ENCODE measurements at places on chromosomes 3 and 15.

- no peak for DNase-seq
These were observed 59.4 kb downstream of the WNT5A start for GRCh38 chr3:55427739-55428138.

- DNase-seq: no peak
These were observed 67.9 kb downstream of the ULK4 start for GRCh38 chr3:41893977-41894376.

- DNase-seq: no peak
These were observed 6.9 kb downstream of the LRRC2 start for GRCh38 chr3:46559091-46559704.

- no peak for DNase-seq
These were observed 30.9 kb upstream of the ZNF148 start for GRCh38 chr3:125406070-125406469.

- no peak for DNase-seq
These were observed 130.8 kb downstream of the NEO1 start for GRCh38 chr15:73183071-73183470.

GRCh38 chr3:132984181-132984580, 54.0 kb upstream of the TMEM108 start:
- DNase-seq: no peak

DNA sequence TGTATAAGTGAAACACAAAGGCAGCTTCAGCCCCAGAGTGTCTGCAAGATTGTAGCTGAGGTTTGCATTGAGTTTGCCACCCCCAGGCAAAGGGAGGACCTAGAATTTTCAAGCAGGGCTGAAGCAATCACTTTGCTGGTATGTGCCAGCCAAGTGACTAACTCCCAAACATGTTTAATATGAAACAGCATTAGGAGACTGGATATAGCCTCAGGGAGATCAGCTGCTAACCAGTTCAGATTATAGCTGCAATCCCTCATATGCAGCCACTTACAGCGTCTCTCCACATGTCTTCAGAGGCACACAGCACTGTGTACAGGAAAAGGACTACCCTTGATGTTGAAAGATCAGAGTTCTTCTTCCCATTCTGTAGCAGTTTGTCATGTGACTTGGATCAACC, 38.4 kb upstream of the PPP2R3A start:
- DNase-seq: no peak

DNA sequence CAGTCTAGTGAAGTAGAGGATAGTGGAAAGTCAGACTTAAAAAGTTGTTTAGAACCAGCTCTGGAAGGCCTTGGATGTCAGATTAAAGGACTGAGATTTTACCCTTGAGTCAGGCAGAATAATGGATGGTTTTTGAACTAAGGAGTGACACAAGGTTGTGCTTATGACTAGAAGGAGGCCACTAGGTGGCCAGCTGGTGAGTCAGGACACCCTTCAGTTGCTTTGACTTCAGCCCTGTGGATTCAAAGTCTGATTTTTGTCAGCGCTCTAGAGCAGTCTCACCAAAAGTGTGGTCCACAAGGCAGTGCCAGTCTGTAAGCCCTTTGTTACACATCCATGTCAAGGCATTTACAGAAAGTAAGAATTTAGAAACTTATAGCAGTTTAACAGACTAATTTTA, 3.8 kb upstream of the GABPB1 start:
- no peak for DNase-seq

- DNase-seq: no peak
These were observed 31.4 kb downstream of the COL6A6 start for GRCh38 chr3:130548356-130548755.

GRCh38 chr3:171672538-171672937, 137.7 kb downstream of the PLD1 start:
- no peak for DNase-seq

- no peak for DNase-seq
These were observed 249.9 kb downstream of the CACNA2D3 start for GRCh38 chr3:54372232-54372631.

DNA sequence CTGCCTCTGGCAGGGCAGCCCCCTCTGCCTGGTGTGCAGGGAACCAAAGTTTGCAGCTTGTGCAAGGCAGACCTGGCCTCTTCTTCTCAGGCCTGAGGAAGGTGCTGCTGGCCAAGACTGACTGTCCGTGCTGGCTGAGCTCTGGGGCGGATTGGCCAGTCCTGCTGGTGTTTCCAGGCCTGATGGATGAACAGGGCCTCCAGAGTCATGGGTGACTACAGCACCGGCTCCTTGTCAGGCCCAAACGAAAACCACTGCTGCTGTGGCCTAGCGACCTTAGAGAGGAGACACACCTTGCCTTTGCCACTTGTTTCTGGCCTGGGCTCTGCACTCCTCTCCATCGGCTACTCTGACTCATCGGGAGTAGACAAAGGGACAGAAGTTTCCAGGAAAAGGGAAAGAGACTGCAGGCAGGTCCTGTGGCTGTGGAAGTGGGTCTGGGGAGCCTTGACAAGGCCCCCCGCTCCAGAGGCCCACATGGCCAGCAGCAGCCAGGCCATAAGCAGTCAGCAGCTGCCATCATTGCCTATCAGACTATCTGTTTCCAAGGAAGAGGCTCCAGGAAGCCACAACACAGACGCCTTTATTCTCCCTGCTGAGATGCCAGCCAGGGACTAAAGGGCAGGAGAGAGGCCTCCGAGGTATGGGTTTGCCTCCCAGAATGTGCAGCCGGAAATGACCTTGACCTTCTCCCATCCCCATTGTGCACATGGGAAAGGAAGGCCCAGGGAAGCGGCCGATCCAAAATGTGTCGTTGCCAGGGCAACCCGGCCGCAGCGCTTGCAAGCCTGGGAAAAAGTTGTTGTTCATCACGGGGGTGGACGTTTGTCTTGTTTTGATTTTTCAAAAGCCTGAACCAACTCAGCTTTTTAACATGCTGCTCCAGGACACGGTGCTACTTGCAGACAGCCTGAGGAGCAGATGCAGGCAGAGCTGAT, 160.5 kb downstream of the CHSY1 start:
- DNase-seq: no peak

GRCh38 chr3:32184187-32184730, 54.2 kb upstream of the CMTM8 start:
- DNase-seq: no peak

- DNase-seq: no peak
These were observed 40.9 kb downstream of the ONECUT1 start for GRCh38 chr15:52749258-52749657.

DNA sequence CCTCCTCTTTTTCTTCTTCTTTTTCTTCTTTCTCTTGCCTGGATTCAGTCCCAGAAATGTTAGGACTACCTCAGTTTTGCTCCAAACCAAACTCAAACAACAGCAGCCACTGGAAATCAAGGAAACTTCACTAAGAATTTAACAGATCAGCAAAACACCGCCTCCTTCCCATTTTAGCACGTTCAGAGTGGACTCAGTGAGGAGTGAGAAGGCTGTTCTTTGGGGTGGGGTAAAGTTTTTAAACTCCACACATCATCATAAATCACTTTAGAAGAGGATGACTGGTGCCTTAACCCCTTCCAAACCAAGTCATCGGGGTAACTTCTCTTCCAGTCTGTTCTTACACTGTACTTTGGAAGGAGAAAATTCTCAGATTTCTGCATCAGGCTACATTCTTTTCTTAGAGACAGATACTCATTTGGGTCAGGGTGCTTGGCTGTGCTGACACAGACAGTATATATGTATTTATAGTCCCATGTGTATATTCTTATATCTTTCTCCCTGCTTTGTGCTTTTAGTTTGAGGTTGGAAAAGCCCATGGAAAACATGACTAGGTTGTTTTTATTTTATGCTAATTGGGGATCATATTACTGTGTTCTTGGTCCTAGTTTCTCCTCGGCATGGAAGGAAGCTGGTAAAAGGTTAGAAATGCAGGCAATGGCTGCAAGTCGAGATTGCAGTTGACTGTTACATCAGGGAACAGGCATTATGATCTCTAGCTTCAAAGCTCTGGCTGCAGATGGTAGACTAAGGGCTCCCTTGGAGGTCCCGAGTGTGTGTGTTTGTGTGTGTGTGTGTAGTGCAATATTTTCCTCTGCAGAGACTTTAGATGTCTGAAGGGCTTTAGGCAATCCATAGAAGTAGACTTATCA, at the start of gene CCDC80:
Gene CCDC80 (minus strand): TSS at position 214 of the 872 bp plus-strand sequence. CDS start 1,238 bp downstream, outside the sequence.
- DNase-seq: no peak

DNA sequence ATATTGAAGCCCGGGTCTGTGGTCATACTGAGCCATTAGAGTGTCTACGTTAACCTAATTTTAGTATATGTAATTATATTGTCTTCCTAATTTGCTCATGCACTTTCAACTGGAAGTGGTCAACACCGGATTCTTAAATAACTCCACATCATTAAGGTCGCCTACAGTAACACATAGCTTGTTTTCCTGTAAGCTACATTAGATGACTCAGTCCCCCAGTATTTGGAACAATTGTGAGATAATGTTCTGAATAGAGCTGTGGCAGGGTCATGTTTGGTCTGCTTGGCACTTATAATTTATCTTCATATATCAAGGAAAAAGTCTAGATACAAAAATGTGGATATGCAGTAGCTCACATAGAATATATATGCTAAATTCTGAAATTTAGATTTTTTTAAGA, 486.2 kb downstream of the IGSF11 start:
- no peak for DNase-seq

DNA sequence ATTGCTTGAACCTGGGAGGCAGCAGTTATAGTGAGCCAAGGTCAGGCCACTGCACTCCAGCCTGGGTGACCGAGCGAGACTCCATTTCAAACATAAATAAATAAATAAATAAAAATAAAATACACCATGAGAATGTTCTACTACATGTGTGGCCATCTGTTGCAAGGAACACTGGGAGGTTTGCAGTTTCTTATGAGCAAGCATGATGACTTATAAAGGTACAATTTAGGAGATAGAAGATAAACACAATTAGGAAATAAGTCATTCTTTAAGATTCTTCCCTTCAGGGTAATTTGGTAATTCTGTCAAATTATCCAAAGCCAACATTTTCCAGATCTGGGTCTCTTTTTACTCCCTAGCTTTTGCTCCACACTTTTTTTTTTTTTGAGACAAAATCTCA, 13.4 kb downstream of the HTR3C start:
- DNase-seq: no peak

GRCh38 chr3:118802325-118803095, 232.1 kb downstream of the IGSF11 start:
- no peak for DNase-seq

DNA sequence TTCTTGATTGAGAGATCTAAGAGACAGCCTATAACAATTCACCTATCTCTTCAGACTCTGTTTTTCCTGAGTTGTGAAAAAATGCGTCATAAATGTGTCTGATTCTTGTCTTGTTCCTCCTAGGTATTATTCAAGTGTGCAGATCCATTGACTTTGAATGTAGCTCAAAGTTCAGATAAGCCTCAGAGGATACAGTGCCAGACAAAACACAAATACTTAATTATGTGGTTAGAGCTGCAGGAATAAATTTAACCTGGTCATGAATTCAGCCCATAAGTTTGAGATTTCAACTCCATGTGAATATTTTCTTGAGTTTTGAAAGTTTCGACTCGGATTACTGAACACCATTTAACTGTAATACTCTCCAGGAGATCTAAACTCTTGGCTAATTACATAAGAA, 174.0 kb downstream of the ECT2 start:
- no peak for DNase-seq

GRCh38 chr3:178079966-178080365, 456.3 kb upstream of the KCNMB2 start:
- no peak for DNase-seq

- DNase-seq: peak; percentile 0
These were observed 93.5 kb upstream of the ARRDC4 start for GRCh38 chr15:97866959-97867358.

DNA sequence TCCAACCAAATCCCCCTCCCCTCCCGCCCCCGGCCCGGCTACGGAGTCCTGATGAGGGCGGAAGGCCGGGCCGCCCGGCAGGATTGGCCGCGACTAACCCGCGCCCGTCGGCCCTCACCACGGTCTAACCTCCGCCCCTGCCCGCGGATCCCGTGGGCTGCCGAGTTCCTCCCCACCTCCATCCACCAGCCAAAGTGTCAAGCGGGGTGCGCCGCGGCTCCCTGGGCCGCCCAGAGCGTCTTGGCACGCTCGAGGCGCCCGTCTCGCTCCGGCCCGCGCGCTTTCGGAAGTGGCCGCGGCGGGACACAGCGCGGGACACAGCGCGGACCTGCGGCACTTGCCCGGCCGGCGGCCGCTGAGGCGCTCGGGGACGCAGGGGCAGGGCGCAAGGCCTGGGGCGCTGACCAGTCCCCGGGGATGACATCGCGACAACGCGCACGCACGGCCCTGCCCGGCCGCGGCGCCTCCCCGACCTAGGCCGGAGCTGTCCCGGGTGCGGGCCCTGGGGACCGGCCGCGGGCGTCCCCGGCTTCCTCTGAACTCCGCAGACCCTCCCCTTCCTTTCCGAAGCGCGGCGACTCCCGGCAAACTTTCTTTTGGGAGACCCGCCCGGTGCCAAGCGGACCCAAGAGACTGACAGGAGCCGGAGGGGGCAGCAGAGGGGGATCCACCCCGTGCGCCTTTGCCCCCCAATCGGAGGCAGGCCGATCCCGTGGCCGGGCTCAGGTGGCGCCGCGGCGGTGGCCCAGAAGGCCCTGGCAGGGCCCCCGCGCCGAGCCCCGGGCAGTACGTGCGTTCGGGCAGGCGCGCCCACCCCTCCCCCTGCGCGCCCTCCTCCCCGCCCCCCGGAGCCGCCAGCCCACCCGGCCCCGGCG, 112.8 kb upstream of the ICE2 start:
- no peak for DNase-seq

DNA sequence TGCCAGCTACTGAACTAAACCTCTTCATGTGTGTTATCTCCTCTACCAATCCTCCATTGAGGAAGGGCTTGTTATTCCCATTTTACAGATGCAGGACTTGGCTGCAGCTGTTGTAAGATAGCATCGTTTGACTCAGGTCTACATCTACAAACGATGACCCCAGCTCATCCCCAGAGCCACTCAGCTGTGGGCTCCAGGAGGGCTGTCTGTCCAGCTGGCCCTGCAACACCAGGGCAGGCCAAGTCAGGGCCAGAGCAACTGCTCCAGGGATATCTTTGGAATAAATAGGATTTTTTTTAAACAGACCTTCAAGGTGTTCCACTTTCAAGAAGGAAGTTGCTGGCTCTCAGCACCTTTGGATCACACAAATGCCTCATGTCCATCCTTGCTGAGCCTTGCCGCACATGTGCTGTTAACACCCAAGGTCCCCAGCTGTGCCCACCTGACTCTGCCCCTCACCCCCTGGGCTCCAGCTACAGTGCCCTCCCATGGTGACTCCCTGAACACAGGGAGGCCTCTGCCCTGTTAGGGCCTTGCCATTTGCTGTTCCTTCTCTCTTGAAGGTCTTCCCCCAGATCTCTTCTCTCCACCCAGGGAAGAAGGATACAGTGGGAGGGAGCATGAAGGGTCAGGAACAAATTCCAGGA, 31.0 kb downstream of the ALDH1L1 start:
- no peak for DNase-seq

DNA sequence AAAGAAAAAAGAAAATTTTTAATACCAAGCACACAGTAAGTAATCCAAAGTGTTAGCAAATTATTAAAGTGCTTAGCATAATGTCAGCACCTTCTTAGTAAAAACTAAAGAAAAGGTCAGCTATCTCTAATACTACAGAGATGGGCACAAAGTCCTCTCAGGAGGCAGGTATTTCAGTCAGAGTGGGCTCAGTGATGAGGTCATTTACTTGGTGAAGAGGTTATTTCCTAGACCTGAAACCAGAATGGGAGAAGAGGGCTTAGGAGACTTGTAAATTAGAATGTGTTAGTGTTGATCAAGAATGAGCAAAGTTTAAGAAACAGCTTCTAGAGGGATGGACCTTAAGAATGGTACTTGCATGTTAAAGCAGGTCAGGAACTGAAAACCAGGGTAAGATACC, 8.7 kb upstream of the PKM start:
- DNase-seq: no peak
